B cell (primary cell): ENCODE measurements at places on chromosomes 7 and 10.
A peak's percentile ranks its signal among the peaks of the same experiment; 100 is the strongest.

GRCh38 chr10:57699944-57700343 lies 567.8 kb downstream of the IPMK start:
- no peak for DNase-seq

- no peak for DNase-seq
Observed at GRCh38 chr10:24255115-24255880, 46.4 kb downstream of the KIAA1217 start.

DNA sequence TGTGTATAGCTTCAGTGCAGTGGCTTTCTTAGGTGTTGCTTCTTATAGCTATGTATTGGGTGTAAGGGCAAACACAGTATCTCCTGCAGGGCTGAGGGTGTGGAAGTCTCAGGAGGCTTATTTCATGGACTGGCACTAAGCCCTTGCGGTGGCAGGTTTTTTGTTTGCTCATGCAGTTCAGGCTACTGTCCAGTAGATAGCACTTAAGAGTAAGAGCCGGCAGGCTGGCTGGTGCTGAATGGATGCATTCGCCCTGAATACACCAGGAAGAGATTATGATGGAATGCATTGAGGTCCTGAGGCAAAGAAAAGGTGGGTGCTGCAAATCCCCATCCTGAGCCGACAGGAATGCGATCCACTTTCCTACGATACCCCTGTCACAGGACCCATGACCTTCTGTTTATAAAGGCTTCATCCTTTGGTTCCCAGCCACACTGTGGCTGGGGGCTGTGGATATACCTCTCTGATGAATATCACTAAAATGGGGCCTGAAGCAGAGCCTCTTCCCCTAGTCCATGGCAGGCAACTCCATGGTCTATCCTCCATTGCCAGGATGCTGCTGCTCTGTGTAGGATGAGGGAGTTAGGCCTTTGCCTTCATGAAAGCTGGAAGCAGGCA lies 44.9 kb downstream of the ANXA8 start:
- DNase-seq = no peak

- DNase-seq = no peak
Observed at GRCh38 chr7:156074084-156074483, 261.8 kb upstream of the SHH start.

DNA sequence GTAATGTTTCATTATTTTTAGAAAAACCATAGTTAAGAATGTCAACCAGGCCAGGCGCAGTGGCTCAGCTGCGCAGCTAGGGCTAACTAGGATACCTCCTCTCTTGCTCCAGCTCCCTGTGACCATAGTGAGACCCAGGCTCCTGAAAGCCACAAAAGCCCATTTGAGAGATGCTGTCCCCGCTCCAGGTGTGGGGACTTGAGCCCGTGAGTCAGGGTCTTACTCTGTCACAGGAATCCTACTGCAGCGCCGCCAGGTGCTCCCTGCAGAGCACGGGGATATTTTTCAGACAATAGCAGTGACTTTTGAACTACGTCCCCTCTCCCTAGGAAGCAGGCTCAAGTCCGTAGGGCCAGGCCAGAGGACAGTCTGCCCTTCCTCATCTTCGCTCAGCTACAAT lies 75.6 kb upstream of the NRBF2 start:
- DNase-seq = no peak

DNA sequence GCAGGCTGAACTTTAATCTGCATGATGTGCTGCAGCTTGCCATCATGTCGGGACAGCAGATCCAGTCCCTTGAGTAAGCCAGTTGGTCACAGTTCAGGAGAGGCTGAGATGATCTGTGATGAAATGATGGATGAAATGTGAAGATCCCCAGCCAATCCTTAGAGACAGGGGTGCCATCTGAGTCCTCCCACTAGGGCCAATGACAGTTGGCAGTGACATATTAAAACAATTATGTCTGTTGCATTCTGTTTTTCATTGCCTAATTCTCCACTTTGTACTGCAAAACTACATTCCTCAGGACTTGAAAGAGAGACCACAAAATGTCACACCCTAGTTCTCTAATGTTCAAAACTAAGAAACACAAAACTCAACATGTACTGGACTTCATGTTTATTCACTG lies 66.3 kb upstream of the CAV2 start:
- no peak for DNase-seq

DNA sequence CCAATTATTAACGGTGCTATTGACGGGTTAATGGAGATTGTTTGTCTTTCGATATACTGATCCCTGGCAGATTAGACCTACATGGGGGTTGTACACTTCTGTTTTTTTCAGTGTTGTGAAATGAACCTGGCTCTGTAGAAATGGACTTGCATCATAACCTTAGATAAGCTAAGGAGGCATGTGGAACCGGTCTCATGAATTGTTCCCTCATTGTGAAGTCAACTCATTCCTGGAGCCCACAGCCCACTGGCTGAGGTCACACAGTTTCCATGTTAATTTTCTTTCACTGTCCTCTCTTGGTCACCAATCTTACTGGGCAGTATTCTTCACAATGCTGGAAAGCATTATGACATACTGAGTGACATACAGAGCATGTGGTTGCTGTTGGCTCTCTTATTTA lies 202.8 kb downstream of the BMPER start:
- no peak for DNase-seq

GRCh38 chr10:101292194-101293006 lies 61.6 kb upstream of the BTRC start:
- peak; percentile 38 for DNase-seq
